ENCODE measurements at places on chromosomes 12 and 14.

- DNase-seq, result no peak
Measured at GRCh38 chr12:110024051-110024450, 24.3 kb downstream of the C12orf76 start.

DNA sequence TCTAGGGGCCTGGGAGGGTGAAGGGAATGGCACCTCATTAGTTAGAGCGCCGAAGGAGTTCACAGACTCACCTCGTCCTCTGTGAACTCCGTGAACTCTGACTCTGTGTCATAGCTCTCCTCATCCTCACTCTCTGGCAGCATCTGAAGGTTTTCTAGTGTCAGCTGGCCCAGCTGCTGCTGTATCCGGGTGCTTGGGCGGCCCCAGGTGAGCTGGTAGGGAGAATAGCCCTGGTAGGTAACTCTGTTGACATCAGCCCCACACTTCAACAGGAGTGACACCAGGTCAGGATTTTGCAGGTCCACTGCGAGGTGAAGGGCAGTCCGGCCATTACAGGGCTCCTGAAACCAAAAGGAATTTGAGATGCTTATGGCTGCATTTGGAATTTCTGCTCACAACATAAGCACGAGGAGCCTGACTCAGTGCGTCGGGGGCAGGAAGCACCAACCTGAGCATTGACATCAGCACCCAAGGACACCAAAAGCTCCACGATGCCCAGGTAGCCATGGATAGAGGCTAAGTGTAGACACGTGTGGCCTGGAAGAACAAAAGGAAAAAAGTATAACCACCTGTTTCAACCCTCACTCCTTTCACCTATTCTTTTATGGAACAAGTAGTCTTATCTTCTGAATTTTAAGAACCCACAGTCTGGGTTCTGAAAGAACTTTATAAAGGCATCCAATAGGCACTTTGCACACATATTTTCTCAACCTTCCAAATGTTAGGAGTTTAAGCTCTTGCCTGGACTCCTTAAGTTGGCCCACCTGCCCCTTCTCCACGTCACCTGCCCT lies 2.0 kb downstream of the NFKBIA start:
- peak; percentile 63 for DNase-seq

DNA sequence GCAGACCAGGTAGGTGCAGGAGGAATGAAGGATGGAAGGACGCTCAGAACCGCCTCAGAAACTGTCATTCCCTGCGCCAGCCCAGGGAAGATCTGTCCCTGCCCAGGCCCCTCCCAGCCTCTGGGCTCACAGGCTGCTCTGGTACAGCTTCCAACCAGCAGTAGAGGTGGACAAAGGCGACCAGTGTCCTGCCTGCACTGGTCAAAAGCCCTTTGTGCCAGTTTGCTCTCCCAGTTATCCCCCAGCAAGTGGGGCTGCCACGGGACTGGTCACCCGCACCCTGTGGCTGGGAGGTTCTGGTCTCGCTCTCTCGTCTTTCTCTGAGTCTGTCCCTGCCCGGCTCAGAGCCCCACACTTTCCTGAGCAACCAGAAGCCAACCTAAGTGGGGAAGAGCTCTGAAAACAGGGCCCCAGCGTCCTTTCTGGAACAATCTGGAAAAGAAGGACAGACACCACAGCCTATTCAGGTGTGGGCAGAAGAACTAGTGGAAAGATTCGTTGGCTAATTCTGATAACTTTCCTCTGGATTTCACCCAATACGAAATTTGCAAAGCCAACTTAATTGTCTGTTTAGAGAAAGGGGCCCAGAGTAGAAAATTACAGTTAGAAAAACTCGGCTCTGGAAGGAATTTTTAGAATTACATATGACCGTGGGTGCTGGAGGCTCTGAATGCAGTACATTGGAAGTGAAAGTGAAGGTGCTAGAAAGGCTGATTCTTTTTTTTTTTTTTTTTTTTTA lies 21.7 kb downstream of the SNRNP35 start:
- DNase-seq, result no peak

- no peak for DNase-seq
Measured at GRCh38 chr14:101249676-101250036, 311.6 kb upstream of the DIO3 start.

DNA sequence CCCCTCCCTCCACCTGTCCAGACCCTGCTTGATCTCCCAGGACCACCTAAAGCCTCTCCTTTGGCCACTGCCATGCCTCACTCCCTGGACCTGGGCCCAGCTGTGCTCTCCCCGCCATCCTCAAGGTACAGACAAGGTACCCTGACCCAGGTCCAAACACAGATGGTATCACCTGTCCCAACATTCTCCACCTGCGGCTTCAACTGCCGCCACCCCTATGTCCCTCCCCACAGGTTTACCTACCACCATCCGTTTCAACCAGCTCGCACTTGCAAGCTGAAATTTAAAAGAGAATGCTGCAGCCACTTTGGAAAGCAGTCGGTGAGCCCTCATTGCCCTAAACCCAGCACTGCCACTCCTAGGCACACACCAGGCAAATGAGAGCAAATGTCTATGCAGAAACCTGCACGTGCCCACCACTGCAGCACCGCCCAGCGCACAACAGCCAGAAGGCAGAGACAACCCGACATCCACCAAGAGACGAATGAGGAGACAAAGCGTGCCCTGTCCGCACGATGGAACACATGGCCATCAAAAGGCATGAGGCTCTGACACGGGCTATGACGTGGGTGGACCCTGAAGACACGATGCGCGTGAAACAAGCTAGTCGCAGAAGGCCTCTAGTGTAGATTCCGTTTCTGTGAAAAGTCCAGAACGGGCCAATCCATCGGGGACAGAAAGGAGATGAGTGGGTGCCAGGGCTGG lies 71.0 kb downstream of the RFLNA start:
- no peak for DNase-seq

DNA sequence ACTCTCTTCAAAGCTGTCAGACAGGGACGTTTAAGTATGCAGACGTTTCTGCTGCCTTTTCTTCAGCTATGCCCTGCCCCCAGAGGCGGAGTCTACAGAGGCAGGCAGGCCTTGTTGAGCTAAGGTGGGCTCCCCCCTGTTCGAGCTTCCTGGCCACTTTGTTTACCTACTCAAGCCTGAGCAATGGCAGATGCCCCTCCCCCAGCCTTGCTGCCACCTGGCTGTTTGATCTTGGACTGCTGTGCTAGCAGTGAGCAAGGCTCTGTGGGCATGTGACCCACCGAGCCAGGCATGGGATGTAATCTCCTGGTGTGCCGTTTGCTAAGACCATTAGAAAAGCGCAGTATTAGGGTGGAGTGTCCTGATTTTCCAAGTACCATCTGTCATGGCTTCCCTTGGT lies 900.4 kb upstream of the MDGA2 start:
- no peak for DNase-seq

GRCh38 chr12:26429070-26429691 lies 233.8 kb downstream of the SSPN start:
- no peak for DNase-seq

DNA sequence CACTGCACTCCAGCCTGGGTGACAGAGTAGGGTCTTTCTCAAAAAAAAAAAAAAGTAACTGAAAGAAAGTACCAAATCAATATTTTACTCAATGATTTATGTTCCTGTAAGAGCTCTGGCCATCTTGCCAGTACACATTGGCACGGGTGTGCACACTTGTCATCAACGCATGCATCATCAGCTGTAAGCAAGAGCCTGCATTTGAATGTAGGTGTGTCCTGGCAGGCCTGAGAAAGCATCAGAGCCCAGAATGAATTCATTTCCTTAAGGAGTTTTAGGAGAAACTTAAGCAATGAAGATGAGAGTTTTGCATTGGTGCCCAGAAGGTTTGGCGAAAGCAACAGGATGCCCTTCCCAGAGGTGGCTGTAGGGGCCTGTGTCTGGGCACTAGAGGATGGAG lies 88.5 kb upstream of the FZD10 start:
- DNase-seq, result no peak

GRCh38 chr14:20836668-20837338 lies 34.2 kb upstream of the RNASE1 start:
- DNase-seq, result no peak

GRCh38 chr12:110862329-110862728 lies 15.5 kb downstream of the CCDC63 start:
- DNase-seq, result no peak

DNA sequence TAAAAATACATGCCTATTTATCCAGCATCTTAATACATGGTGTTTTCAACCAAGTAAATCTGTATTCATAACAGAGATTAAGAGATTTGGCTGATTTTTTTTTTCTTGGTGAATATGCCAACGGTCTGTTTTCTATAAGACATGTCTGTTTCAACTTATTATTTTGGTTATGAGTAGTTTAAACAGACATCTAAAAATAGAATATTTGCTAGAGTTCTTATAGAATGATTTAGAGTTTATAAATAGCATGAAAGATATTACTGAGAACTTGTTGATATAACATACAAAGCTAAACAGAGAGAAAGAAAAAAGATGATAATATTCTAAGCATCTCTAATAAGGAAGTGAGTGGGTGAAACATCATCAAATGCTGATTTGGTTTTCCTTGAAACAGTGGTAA lies 199.9 kb downstream of the CCDC91 start:
- no peak for DNase-seq

- DNase-seq, result no peak
Measured at GRCh38 chr14:22890416-22890815, 7.4 kb downstream of the REM2 start.

DNA sequence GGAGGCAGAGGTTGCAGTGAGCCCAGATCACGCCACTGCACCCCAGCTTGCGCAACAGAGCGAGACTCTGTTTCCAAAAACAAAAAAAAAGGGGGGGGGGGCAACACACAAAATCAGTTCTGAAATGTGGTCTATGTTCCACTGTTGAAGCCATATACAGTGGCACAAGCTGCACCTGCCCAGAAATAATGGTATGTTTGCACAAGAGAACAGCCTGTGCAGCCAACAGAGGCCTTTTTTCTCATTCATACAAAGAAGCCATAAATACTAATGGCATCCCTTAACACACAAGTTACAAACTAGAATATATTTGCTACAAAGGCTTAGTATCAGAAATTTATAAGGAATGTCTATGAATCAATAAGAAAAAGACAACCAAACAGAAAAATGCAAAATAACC lies 37.1 kb downstream of the ITPR2 start:
- DNase-seq, result no peak

DNA sequence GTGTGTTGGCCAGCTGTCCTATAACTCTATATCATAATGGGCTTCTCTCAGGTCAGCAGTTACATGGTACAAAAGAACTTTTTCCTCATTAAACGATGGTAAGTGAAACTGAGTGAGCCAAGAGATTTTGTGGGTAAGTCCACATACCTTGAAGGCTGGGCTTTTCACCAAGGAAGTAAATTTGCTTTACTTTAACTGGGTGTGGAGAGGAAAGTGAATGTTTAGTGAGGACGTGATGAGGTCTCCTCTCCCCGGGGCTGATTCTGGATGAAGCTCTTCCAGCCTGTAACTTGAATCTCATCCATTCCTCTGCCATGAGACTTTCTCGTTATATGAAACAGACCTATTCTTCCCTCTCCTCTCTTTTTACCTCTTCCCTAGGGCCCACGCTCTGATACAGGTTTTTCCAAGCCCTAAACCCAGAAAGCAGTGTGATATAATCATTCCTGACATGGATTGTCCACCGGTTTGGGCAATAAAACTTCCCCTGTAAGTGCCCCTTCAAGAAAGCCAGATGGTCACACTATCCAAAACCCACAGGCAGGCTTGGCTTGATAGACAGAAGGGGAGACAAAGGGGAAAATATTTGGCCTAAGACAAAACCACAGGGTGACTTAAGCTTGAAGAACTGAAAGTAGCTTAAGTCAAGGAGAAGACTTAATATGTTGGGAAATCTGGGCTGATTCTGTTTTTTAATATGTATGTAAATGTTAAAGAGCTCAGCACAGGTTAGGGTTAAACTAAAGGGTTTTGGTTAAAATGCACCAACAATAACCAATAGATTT lies 50.3 kb downstream of the CIT start:
- DNase-seq, result no peak

DNA sequence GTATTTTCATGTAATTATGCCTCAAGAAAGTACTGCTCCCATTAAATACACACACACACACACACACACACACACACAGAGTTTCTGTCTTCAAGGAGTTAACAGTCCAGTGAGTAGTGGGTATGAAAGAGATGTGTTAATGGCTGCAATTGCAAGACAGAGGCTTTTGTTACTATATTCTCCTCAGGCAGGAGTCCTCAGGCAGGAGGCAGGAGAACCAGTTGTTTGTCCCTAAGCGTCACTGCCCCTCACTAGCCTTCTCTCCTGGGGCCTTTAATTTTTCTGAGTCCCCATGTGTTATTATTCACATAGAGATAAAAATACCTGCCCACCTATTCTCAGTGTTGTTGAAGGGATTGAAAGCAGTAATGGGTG lies 31.2 kb downstream of the DAD1 start:
- no peak for DNase-seq

DNA sequence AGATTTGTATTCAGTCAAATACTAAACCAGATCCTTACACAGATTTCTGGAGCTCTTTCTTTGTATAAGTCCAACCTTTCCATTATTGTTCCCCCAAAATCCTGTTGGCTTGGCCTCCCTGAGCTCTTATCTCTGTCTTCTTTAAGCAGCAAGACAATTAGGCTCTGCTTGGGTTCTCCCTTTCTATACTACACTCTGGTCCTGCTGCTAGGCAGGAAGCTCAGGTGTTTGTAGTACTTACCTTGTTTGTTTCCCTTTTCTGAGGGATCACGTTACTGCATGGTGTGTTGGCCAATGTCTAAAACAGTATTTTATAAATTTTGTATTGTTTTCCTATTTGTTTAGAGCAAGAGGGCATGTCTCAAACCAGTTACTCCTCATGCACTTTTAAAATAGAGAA lies 192.9 kb downstream of the PRKD1 start:
- no peak for DNase-seq

- no peak for DNase-seq
Measured at GRCh38 chr14:52852810-52853521, 61.6 kb upstream of the GNPNAT1 start.

DNA sequence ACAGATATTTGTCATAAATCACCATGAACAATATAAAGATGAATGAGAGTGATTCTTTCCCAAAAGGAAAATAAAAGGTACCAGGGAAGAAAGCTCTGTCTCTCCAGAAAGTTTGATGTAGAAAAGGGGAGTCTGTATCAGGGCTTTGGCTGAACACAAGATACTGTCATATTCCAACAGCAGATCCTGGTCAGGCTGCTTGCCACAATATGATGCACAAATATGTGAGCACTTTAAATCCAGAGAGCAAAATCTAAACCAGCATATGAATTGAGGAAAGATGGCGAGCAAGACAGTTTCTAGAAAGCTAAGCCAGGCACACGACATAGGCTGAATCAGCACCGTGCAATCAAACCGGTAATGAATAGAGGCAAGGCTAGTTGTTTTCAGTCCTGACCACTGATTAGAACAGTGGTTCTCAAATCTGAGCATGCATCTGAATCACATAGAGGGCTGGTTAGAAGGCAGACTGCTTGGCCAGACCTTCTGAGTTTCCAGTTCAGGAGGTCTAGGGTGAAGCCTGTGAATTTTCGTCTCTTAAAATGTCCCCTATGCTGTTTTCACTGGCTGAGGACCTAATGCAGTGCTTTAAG lies 60.7 kb downstream of the PLCZ1 start:
- no peak for DNase-seq

Measured in colonic mucosa (tissue), 4 donors.